ENCODE measurements at places on chromosomes 7 and 10. TPM values are rescaled to one million over a fixed set of nuclear protein-coding genes. Genes with fewer than 3 reads are reported as not detected.

- no peak for DNase-seq
Measured at GRCh38 chr10:119962837-119963236, 70.3 kb downstream of the SEC23IP start.

GRCh38 chr7:148772297-148773089, 73.8 kb downstream of the CUL1 start:
- no peak for DNase-seq

GRCh38 chr10:128087884-128088709, 38.1 kb downstream of the MKI67 start:
- no peak for DNase-seq

DNA sequence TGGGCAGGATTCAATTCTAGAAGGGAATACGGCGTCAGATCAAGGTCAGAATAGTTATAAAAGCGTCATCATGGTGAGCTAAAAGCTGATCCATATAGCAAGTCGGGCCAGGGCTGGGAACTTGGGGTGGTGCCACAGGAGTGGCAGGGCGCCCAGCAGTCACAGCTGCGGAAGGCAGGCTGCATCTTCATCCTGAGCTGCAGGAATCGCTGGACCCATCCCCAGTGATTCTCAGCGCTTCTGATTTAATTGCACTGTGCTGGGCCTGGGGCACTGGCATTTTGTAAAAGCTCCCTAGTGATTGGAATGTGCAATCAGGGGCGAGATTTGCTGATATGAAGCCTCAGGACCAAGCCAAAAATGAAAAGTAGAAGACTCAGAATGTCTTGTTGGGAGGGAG, 135.3 kb downstream of the CTTNBP2 start:
- DNase-seq, result peak; percentile 39

DNA sequence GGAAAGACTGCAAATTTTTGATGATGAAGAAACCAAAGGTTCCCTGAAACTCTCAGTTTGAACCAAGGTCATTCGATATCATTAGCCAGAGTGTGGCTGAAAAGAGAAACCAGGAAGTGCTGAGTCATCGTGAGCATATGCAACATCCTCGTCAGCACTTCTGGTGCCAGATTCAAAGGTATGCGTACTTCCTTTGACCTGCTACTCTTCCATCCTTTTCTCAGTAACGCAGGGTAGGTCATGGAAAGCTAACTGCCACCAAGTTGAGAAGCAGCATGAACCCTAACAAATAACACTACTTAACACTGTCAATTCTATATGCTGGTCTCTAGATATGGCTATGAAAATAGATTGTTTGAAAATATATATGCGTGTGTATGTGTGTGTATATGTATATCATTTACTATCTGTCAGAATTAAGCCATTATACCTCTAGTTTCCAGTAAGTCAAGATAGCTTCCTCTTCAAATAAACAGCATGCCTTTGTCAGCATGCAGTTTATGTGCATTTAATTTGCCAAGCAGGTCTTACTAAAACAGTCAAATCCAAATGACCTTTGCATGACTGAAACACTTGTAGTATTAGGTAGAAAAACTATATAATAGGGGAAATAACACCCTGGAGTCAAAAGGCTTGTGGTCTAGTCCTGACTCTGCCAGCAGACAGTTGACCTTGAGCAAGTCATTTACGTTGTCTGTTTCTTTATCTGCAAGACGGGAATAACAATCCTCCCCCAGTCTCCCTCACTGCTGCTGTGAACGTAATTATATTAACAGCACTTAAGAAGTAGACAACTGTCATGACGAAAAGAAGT, 26.4 kb downstream of the CDK6 start:
- no peak for DNase-seq

- DNase-seq, result no peak
Measured at GRCh38 chr7:107692501-107692900, 31.9 kb downstream of the SLC26A4 start.

- DNase-seq, result no peak
Measured at GRCh38 chr7:27064159-27064558, 31.6 kb downstream of the HOXA1 start.

DNA sequence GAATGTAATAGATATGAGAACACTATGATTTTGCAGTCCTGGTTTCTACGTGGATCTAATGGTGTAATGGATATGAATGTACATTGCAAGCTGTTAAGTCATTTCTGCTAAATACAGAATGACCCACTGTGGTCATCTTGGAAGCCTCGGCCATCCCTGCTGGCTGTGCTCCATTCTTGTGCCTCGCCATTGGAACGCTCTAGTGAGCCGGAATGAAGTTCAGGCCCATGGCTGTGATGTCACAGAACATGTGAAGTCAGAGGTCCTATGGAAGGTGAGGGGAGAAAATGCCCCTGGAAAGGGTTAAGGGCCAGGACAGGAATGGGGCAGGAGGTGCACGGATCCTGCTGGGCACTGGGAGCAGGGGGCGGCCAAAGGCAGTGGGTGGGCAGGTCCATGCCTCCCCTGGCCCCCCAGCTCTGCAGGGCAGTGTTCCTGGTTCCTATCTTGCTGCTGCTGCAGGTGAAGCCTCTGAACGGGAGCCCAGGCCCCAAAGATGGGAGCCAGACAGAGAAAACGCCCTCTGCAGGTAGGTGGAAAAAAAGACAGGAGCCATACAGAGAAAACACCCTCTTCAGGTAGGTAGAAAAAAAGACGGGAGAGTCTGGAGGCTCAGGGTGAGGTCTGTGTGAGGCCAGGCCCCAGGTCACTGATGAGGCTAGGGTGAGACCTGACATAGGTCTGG, at the start of gene LLCFC1:
Gene LLCFC1, plus strand, starts transcription at position 259 of the 685 bp plus-strand sequence. Its CDS starts 138 bp downstream, at position 397.
- no peak for DNase-seq

DNA sequence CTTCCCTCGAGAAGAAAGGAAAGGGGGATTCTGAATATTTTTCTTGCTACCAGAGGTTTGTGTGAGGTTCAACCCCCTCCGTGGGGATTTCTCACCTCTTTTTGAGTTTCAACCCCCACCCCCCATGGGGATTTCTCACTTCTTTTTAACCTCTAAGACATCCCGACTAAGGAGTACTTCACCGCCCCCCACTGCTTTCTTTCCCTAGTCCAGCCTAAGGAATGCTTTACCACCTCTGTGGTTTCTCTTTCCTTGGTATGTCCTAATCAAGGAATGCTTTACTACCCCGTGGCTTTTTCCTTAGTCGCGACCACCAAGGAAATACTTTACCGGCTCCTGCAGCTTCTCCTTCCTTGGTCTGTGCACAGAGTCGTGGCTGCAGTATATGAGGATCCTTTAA, 149.4 kb downstream of the LYZL1 start:
- DNase-seq, result no peak

DNA sequence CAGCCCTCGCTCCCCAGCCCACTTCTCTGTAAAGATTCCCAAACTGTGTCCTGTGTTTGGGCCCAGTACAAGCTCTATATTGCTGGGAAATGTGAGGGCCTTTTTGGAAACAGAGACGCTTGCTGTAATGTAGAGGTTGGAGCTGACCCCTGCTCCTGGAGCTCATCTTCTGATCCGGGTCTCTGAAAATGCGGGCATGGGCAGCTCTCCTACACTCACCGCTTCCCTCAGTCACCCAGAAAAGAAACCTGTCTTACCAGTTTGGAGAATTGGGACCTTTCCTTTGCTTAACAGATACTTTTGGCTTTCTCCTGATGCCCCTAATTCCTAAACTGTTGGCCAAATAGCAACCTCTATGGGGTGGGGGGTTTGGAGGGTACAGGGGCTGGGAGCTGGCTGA, 18.2 kb downstream of the BAG3 start:
- DNase-seq, result no peak

DNA sequence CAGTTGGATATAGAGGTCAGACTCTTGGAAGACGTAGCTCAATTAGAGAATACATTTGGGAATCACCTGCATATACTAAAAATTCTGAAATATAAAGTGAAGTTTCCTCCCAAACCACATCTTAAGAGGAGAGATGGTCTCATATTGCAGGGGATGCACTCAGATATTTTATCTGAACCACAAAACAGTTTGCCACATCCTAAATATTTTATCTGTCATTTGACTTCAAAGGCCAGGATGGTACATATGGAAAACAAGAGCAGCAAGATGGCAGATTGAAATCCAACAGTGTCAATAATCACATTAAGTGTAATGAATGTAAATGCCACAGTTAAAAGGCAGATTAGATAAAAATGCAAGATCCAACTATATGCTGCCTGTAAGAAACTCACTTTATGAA, 97.1 kb downstream of the GALNT11 start:
- no peak for DNase-seq

GRCh38 chr7:128830231-128831177, at the start of gene FLNC:
TSS of gene FLNC (plus strand) at chr7:128830406. CDS start at chr7:128830638, 232 bp downstream.
- no peak for DNase-seq

DNA sequence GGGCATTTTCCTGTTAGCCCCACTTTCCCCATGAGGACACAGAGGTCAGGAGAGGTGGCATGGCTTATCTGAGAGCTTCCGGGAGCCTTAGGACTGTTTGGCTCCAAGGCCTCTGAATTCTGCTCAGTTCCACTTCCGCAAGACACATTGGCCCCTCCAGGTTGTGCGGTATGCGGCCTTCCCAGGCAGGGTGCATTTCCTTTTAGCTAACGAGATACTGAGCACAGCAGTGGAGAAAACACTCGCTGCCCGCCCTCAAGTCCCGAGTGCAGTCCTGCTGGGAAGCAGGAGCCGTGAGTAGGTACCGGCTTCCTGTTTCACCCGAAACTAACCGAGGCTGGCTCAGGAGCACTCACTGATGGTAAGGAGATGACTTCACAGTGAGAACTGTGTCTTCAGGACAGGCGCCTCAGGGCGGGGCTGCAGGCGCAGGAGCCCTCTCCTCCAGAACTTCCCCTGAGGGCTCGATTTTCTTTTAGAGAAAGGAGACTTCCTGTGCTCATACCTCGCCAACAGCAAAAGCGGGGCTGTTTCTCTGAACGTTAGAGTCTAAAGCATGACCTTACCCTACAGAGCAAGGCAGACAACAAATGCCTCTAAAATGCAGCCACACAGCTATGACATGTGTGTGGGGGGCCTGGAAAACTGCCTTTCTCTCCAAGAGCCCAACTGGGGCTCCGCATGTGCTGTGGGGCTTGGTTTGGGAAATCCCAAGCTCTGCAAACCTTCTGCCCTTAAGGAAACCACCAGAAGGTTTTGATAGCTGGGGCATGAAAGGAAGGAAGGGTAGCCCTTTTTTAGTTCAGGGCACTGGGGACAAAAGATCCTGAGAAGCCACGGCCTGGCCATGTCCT, 25.9 kb downstream of the RGS10 start:
- no peak for DNase-seq

- DNase-seq, result no peak
Measured at GRCh38 chr7:9242636-9243035, 809.2 kb downstream of the NXPH1 start.

- no peak for DNase-seq
Measured at GRCh38 chr7:55134786-55135185, 116.0 kb downstream of the EGFR start.

DNA sequence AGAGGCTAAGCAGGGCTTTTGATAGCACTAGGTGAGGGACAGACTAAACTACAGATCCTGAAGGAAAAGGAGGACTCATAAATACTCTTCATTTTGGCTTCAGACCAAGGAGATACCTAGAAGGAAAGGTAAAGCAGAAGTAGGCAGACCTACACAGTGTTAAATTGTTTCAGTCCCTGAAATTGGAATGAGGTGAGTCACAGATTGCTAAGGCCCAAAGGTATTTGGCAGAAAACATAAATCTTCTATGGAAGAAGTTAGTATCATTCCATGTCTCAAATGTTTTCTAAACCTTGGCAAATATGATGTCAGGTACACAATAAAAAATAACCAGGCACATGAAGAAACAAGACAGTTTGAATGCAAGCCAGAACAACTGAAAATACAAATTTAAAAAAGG, 30.0 kb downstream of the MTERF1 start:
- no peak for DNase-seq

DNA sequence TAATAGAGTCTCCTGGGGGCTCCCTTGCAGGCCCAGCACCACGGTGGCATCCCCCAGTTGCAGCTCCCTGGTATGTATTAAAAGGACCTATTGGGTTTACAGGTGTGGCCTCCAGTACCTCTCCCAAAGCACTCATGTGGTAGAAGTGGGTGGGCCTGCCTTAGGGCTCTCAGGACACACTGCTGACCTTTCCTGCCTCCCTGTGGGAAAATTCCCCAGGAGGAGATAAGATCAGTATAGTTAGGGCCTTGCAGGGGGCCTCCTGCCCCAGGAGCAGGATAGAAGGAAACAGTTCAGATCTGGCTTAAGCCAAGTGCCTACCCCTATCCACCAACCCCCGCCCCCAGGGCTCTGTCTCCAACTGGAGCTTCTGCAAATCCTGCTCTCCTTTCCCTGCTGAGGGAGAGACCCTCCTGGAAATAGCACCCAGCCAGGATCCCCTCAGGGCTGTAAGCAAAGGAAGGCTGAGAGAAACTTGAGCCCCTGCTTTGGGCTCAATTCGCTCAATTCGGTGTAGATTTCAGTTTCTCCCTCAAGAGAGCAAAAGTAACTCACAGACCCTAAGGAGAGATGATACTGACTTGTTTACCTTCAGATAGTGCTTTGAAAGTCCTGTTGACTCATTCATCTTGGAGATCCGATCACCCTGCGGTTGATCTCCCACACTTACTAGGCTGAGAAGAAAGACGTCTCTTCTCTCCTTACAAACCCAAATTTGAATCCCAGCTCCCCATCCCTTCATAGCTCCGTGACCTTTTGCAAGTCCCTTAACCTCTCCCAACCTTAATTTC, 130.6 kb downstream of the WDR11 start:
- DNase-seq, result no peak

GRCh38 chr7:87456247-87456646, 19.2 kb downstream of the ABCB4 start:
- DNase-seq, result no peak

DNA sequence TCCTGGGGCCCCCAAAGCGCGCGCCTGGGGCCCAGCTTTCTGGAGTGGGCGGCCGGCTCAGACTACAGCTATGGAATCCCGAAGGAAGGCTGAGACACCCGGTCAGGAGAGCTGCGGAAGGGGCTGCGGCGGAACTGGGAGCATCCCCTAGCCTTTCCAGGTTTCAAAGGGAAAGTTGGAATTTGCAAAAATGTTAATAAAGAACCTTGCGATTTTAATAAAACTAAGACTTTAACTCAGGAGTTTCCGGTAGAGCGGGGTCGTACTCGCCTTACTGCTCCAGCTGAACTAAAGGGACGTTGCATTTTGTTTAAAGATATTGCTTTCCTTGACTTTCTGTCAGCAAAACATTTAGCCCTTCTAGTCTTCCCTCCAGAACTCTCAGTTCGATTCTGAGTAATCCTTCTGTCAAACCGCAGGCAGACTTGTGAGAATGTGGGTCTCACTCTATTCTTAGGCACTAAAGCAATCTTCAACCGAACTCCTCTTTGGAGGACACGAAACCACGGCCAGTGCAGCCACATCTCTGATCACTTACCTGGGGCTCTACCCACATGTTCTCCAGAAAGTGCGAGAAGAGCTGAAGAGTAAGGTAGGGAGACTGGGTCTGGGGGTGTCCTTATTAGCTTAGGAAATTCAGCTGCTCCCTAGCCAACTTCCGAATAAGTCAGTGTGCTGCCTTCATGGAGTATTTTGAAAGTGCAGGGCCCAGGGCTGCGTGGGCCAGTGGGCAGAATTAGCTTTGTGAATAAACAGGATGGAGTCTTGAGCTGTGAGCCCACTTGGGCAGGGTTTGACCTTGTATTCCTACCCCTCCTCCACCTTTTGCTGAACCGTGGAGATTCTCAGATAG, 1.9 kb downstream of the CYP26A1 start:
- DNase-seq, result no peak

- DNase-seq, result no peak
Measured at GRCh38 chr10:101120520-101120883, 10.6 kb upstream of the TLX1 start.

The PNLIP gene
- total RNA-seq, result not detected

The SPDYE11 gene
- not detected for total RNA-seq

The SEMA3E gene
- 22.9 TPM for total RNA-seq

The IFIT1B gene
- total RNA-seq, result 2.0 TPM

The PLPP4 gene
- 20.4 TPM for total RNA-seq

The TMEM60 gene
- 17.6 TPM for total RNA-seq

The SGCE gene
- total RNA-seq, result 92.8 TPM

The MOGAT3 gene
- total RNA-seq, result not detected

The PTF1A gene
- not detected for total RNA-seq

The CCL24 gene
- not detected for total RNA-seq

The CARD11 gene
- 0.31 TPM for total RNA-seq

All from occipital lobe (tissue), 3 donors.